KBM-7 (cell line): ENCODE measurements at places on chromosomes 7 and 10.

DNA sequence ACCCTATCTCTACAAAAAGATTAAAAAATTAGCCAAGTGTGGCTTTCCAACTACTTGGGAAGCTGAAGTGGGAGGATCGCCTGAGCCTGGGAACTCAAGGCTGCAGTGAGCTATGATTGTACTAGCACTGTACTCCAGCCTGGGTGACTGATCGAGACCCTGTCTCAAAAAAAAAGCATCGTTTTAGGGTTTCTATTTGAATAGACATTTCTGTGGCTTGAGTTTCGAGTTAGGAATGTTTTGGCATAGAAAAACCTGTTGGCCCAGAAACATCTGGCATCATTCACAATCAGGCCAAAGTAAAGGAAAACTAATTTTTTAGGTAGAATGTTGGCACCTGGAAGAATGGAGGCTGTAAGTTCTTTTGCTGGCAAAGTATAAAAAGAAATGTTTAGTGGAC is 72.4 kb downstream of the AUTS2 start:
- no peak for DNase-seq

- DNase-seq, result no peak
Measured at GRCh38 chr10:36781570-36781969, 343.8 kb upstream of the ANKRD30A start.

DNA sequence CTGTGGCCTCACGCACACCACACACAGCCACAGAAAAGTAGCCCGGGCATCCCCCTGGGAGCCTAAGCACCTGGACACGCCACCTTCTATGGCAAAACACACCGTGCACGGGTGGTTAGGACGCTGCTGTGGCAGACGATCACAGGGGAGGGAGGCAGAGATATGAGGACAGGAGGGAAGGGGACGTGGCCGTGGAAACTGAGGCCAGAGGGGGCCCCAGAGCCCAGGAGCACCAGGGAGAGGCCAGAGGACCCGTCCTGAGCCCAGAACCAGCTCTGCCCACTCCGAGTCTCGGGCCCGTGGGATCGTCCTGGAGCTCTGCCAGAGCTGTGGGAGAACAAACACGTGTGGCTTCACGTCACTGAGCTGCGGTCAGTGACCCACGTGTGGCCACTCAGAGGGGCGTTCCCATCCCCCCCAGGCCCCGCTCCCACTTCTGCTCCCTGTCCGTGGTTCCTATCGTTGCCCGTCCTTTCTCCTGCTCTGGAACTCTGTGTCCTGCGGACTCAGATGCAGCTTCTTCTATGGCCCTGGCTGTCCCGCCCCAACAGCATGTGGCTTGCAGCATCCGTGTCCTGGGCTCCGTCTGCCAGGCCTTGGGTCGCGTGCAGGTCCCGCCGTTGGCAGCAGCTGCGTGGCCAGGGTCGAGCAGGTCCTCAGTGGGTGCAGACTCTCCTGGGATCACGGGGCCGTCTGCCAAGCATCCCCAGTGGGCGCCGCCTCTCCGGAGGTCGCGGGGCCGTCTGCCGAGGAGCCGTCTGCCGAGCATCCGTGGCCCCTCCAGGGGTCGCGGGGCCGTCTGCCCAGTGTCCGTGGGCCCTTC is 31.0 kb downstream of the GET4 start:
- DNase-seq, result no peak

GRCh38 chr10:71836596-71836974 is 14.5 kb downstream of the PSAP start:
- no peak for DNase-seq

DNA sequence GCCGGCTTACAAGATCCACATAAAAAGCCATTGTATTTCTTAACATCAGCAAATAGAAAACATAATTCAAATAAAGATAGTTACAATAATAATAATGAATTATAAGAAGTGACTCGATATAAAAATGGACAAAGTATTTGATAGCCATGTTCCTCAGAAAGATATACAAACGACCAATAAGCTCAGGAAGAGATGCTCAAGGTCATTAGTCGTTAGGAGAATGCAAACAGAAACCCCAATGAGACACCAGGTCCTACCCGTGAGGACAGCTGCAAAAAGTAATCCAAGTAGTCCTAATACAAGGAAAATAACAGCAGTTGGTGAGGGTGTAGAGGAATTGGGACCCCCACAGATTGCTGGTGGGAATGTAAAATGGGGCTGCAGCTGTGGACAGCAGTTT is 54.2 kb upstream of the INPP5A start:
- DNase-seq, result no peak

DNA sequence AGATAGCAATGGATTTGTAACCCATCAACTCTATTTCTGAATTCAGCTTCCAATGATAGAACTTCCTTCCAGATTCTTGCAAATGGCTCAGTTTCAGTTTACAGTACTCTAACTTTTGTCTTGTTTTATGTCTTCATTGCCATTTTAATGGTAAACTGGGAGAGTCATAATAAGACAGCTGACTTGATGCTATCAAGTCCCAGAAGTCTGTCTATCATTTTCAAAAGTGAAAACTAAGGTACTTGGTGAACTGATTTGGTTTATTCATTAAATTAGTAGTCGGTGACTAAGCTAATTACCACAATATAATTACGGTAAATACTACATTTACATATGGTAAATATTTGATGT is 25.0 kb downstream of the RTKN2 start:
- no peak for DNase-seq

GRCh38 chr7:128941946-128942526 is 4.3 kb downstream of the IRF5 start:
- no peak for DNase-seq

GRCh38 chr10:37733822-37734221 is 123.6 kb downstream of the ZNF248 start:
- no peak for DNase-seq

DNA sequence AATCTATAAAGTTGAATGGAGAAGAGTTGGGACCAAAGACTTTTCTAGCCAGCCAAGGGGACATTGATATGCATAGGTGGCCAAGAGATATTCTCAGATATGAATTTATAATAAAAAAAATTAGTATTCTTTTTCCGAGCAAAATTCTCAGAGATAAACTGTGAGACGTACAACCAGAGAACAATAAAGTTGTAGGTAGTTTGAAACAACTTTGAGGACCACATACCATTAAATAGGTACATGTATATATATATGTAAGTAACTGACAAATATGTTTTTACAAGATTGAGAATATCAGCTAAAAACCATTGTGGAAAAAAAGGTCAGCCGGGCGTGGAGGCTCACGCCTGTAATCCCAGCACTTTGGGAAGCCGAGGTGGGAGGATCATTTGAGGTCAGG is 56.5 kb downstream of the EXOC4 start:
- no peak for DNase-seq

DNA sequence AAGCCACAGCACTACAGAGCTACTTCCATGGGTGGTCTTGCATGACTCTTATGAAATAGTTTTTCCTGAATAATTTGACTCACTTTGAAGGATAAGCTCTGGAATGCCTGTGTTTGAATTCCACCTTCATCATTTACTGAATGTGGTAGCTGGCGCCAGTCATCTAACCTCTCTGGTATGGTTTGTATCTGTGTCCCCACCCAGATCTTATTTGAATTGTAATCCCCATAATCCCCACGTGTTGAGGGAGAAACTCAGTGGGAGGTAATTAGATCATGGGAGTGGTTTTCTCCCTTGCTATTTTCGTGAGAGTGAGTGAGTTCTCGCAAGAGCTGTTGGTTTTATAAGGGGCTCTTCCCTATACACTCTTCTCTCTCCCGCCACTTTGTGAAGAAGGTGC is 11.2 kb upstream of the SLC13A1 start:
- no peak for DNase-seq
